Dermis lymphatic vessel endothelial cell (primary cell): ENCODE measurements at places on chromosomes 11 and 22. TPM values are rescaled to one million over a fixed set of nuclear protein-coding genes. Genes with fewer than 3 reads are reported as not detected.

TEX12 gene
- total RNA-seq: 0.17 TPM in 1 of 2 replicates, not detected in the other

HBG1 gene
- total RNA-seq: not detected in 2 replicates

TSPAN32 gene
- not detected in 2 replicates for total RNA-seq

MS4A7 gene
- not detected in 2 replicates for total RNA-seq

NLRP14 gene
- total RNA-seq: not detected in 2 replicates

KRTAP5-8 gene
- total RNA-seq: not detected in 2 replicates

SPI1 gene
- total RNA-seq: 0.17 TPM in 1 of 2 replicates, not detected in the other

GATD1 gene
- total RNA-seq: 22.9 and 25.1 TPM in 2 replicates

C22orf42 gene
- total RNA-seq: not detected in 2 replicates

FOLR2 gene
- total RNA-seq: not detected in 2 replicates

DRD4 gene
- total RNA-seq: not detected in 2 replicates

DCHS1 gene
- total RNA-seq: 33.4 and 45.6 TPM in 2 replicates

ATM gene
- 80.5 and 104 TPM in 2 replicates for total RNA-seq

VWCE gene
- 1.1 and 1.3 TPM in 2 replicates for total RNA-seq
